ENCODE measurements at places on chromosomes 2 and 18.

- no peak for DNase-seq
These were observed 84.1 kb downstream of the TMEM237 start for GRCh38 chr2:201559067-201559710.

DNA sequence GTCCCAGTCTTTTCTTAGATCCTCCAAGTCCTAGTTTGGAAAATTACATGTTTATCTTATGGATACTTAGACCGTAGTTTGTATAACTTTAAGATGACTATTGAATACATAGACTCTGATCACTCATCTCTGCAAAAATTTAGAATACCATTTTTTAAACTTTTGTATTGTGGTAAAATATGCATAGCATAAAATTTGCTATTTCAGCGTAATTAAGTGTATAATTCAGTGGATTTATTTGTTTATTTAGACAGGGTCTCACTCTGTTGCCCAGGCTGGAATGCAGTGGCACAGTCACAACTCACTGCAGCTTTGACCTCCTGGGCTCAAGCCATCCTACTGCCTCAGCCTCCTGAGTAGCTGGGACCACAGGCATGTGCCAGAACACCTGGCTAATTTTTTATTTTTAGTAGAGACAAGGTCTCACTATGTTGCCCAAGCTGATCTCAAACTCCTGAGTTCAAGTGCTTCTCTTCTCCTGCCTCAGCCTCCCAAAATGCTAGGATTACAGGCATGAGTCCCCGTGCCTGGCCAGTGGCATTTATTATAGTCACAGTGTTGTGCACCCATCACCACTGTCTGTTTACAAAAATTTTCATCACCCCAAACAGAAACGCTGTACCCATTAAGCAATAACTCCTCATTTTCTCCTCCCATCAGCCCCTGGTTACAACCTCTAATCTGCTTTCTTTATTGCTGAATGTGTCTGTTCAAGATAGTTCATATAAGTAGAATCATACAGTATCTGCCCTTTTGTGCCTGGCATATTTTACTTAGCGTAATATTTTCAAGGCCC, 90.0 kb downstream of the MAP3K20 start:
- DNase-seq = no peak

DNA sequence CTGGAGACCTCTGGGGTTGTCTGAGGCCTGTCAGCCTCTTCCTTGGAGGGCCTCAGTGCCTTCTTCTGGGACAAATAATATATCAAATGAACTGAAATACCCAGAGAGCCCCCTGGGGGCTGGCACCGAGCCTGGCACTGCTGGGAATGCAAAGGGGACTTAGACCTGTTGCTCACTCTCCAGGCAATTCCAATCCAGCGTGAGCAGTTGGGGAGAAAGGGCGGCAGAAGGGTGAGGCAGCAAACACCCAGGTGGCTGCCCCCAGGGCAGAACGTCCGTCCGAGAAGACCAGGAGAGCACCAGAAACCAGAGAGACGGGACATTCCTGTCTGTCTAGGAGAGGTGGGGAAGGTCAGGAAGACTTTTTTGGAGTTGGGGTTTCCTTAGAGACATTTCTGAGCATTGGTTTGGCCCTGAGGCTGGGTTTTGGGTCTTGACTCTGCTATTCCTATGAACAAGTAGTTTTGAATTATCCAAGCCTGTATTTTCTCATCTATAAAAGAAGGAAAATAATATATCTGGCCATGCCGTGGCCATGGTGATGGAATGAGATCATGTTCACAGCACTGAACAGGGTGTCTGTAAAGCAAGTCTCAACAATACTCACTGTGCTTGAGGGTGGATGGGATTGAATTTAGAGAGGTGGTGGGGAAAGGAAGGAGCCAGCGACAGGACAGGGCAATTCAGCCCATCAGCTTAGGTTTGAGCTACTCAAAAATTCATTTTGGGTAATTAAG, 44.3 kb upstream of the ZBTB7C start:
- DNase-seq = no peak

- DNase-seq = no peak
These were observed 135.9 kb downstream of the TGIF1 start for GRCh38 chr18:3585656-3586509.

- no peak for DNase-seq
These were observed 41.4 kb downstream of the IL1R2 start for GRCh38 chr2:102033031-102033749.

GRCh38 chr2:180655393-180655792, 325.0 kb upstream of the UBE2E3 start:
- DNase-seq = no peak

- DNase-seq = peak; percentile 47
These were observed 1.7 kb downstream of the TMSB10 start for GRCh38 chr2:84906900-84907714.

DNA sequence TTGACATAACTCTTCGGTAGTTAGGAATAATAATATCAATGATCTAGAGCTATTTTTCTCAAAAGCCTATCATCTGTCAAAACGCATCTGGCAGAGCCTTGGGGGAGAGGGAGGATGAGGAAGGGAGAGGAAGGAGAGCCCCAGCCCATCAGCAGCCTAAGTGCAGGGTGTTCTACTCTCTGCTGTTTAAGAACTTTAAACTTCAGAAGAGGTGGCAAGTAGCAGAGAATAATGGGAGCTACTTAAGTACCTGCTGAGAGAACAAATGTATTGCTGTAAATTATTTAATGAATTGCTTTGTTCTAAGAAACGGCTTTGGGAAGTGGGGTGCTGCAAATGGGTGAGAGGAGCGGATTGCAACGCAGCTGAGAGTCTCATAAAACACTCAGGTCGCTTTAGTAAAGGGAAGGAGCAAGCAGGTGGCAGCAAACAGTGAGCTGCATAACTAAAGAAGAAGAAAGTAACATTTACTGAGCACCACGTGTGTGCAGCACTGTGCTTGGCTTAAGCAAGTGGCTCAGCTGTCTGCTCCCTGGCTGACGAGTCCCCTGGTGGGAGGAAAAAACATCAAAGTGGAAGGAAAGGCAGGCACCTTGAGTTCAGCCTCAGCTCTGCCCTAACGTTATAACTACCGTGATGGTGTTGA, 26.3 kb upstream of the SH3RF3 start:
- no peak for DNase-seq

GRCh38 chr2:55862246-55862645, 61.3 kb downstream of the EFEMP1 start:
- no peak for DNase-seq

- DNase-seq = peak; percentile 14
These were observed 101.5 kb downstream of the AFF3 start for GRCh38 chr2:100040906-100041305.

DNA sequence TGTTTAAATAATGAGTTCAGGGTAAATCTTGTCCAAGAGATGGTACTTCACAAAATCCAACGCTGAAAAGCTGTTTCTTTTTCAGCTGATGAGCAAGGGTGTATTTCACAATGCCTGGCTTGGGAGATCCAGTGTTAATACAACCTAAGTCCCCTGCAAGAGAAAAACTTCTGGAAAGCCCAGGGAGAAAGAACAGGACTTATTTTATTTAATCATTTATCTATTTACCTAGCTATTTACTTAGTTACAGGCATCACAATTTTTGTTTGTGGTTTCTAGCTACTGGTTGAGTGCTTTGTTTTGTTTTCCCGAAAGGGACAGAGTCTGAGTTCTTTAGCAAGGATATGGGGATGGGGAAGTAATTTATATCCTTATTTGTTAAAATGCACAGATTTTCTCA, 598.2 kb upstream of the SYT4 start:
- no peak for DNase-seq

GRCh38 chr18:10130606-10131005, 216.8 kb downstream of the VAPA start:
- DNase-seq = no peak

GRCh38 chr2:73107211-73107926, 5.4 kb downstream of the RAB11FIP5 start:
- DNase-seq = no peak
